Left kidney (tissue), 8 donors: ENCODE measurements at places on chromosomes 4 and X.

DNA sequence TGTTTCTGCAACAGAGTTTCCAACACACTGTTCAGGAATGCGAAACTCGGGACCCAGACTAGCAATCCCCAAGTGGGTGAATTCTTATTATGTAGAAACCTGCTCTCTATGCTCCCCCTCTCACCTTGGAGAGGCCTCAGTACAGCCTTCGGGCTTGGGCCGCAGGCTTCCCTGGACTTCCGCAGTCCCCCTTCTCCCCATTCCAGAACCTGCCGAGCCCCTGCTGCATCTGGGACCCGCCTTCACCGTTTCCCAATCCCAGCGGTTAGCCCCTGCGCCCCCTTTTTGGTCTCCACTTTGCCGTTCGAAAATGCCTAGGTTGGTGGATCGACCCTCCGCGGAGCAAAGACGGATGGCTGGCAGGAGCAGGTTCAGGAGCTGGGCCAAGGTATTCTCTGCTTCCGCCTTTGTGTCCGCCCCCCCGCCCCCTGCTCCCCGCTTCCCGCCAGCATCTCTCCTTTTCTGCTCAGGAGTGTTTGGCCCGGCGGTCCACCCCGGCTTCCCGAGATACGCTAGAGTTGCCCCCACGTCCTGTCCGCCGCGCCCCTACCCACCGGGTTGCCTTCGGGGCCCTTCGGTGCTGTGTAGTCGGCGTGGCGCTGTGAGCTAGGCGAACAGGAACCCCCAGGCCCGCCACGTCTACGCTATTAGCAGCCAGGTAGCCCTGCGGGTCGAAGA, 11.5 kb downstream of the HAND2 start:
- DNase-seq = no peak

- no peak for DNase-seq
Observed at GRCh38 chrX:17944833-17945497, 83.9 kb upstream of the RAI2 start.

- DNase-seq = no peak
Observed at GRCh38 chr4:163269869-163270268, 62.5 kb downstream of the NPY1R start.

DNA sequence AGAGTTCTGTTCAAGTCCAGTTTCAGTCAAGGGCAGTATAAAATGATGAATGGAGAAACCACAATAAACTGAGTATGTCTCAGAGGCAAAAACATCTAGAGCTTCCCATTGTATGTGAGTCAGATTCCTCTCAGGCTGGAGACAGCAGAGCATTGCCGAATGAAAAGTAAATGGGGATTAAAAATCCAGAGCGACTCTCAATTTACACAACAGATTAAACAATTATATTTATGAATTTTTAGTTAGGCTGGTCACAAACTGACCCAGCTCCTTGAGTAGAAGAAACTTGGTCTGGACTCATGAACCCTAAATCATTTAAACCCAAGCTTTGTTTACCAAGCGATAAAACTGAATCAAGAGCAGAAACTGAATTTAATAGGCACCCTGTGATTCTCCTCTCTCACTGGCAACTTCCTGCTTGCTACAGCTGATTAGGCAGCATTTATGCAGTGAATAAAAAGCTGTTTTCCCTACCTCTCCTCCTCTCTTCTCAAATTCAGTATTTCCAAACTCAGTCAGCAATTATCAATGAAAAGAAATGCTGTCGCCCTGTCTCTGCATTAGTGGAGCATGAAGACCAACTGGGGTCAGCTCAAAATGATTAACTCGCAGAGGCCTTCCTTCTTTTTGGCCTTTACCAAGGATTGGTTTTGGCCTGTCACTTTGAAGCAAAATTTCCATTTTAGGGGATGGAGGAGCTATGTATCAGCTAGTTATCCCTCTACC, 568.0 kb downstream of the PDHA2 start:
- DNase-seq = peak; percentile 35

GRCh38 chr4:157818946-157819692, 353.7 kb downstream of the GASK1B start:
- DNase-seq = no peak

GRCh38 chr4:168811207-168811606, 198.8 kb downstream of the CBR4 start:
- DNase-seq = no peak

- no peak for DNase-seq
Observed at GRCh38 chr4:121510341-121510874, 129.6 kb upstream of the QRFPR start.

GRCh38 chr4:161359491-161359890, 804.3 kb downstream of the FSTL5 start:
- DNase-seq = no peak

DNA sequence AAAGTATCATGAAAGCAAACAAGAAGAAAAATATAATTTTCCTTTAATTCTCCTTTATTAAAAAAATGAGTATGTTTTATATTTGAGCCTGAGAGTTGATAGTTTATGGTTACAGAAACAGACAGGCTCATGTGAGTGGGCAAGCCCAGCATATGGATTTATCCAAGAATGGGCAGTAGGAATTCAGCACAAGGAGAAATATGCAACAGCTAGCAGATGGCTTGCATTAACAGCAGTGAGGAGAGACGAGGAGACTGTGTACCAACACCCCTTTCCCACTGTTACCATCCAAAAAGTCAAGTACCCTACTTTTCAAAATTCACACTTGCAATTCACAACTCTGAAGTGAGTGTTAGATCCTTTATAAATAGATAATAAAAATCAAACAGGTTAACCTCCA, 1760.2 kb upstream of the TENM3 start:
- no peak for DNase-seq

DNA sequence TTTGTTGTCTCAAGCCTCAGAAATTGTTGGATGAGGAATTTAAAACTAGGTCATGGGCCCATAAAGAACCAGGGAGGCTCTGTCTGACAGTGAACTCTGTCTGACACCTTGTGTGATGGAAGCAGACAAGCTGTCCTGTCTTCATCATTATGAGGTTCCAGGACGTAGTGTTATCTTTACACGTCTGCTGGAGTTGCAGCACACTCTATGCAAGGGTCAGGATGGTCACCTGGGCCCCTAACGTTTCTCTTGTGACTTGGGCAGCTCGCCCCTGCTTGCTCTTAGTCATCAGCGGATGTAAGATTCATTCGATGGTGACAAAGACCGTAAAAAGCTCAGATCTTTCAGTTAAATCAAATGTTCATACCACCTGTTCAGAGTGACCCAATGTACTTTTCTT, 92.0 kb upstream of the ADGRG2 start:
- DNase-seq = no peak

- no peak for DNase-seq
Observed at GRCh38 chrX:46575586-46575985, 2.0 kb downstream of the CHST7 start.
